NB4 (cell line): ENCODE measurements at places on chromosomes 3 and 15.

GRCh38 chr3:152383136-152383606, 114.4 kb downstream of the MBNL1 start:
- no peak for DNase-seq

DNA sequence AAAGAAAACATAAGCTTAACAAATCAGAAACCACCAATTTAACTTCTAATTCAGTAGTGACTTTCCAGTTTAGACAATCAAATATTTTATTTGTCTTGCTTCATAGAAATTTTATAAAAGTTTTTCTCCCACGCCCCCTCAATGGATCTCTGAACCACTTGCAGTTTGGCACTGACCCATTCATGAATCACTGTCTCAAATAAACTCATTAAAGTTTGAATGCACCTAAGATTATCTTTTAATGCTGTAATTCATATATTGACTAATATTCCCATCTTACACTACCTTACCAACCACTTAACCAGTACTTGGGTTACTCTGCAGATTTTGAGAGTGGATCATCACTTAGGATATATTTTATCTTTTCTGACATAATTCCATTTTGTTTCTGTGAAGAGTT, 880.2 kb downstream of the OTOL1 start:
- no peak for DNase-seq

- no peak for DNase-seq
Measured at GRCh38 chr15:59994888-59995557, 9.1 kb upstream of the FOXB1 start.

DNA sequence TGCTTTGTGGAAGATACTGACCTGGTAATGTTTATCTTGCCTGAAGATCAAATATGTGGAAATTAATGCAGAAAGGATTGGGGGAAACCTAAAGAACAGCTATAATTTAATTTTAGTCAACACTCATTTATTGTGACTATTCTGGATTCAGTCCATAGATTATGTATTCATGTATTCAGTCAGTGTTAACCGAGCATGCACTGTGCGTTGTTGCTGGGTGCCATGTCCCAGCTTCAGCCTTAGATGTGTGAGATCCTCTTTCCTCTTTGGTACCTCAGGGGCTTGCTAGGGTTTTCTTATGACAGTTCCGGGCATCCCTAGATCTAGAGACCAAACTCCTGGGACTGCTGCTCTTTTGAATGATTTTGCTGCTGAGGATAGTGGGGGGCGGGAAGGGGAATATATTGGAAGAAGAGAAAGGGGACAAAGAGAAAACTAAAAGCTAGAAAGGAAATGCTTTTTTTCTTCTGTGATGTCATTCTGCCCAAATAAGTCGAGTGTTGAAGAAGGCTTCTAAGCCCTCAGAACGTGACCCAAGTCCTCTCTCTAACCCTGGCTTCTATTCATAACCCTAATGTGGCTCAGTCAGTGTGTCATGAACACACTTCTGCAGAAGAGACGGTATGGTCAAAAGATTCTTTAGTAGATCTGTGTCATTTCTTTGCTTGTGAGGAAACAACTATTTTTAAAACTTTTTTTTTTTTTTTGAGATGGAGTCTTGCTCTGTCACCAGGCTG, 33.5 kb downstream of the STARD9 start:
- peak; percentile 8 for DNase-seq

- DNase-seq, result no peak
Measured at GRCh38 chr3:5123937-5124336, 1.8 kb downstream of the ARL8B start.

GRCh38 chr15:62878070-62878469, 164.5 kb upstream of the TPM1 start:
- DNase-seq, result no peak

DNA sequence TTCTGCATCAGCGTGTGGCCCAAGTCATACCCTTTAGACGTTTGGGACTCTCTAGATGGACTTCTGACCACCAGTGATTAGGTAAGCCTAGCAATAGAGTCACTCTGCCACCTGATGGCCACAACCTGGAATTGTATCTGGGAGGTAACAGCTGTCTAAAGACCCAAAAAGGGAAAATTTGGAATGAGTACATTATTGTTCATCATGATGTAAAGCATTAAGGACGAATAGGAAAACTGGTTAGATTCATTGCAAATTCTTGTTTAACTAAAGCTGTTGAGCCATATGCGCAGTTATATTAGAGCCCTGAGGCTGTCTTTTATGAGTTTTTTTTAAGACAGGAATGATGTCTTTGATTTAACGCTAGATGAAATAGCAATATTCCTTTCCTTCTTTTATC, 63.6 kb downstream of the FAM81A start:
- peak; percentile 58 for DNase-seq

GRCh38 chr15:100650685-100651084, 48.3 kb downstream of the ASB7 start:
- DNase-seq, result no peak

DNA sequence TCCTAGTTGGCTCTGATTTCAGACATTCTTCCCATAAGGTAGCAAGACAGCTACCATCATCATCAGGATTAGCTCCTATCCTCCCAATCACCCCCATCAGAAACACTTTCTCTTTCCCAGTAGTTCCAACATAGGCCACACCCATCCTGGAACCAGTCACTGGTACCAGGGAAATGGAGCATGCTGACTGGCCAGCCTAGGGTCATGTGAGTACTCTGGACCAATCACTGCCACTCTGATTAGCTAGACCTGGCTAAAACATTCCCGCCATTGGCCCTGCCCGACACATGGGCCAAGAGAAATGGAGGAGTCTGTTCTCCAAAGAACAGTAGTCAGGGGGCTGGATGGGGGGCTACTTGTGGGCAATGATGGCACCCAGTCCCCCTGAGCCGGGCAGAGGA, 12.4 kb downstream of the EFCC1 start:
- no peak for DNase-seq

DNA sequence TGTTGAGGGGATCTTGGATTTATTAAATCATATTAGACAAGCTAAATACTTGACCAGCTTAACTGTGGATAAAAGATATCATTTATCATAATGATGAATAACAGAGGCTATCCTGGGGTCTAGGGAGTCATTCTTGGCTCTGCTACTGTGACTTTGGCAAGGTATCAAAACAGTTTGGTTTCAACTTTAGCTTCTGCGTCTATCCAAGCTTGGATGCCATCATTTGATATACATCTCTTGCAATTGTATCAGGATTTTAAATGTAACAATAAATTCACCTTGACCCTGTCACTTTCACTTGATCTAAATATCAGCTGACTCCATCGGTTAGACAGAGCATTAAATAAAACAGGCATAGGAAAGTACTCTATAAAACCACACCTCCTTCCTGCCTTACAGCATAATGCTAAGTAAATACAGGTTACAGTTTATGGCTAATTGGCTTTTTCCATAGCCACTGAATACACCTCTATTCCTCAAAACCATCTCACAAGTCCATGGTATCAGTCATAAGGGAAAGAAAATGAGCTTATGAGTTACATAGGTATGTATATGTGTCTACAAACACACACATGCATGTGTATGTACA, 262.9 kb downstream of the CTNNB1 start:
- DNase-seq, result no peak

DNA sequence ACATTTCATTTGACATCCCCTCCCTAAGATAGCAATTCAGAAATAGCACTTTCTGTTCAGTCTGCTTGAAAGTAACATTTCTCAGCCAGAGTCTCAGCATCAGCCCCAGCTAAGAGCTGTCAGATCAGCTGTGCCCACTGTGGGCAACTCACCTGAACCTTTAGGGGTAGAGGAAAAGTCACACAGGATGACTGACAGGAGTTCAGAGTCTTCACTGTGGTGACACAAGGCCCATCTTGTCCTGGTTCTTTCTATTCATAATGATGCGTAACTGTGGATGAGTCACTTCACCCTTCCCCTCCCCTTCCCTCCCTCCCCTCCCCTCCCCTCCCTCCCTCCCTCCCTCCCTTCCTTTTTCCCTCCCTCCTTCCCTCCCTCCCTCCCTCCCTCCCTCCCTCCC, 96.1 kb upstream of the RASGRP1 start:
- DNase-seq, result no peak

- DNase-seq, result no peak
Measured at GRCh38 chr3:155385896-155386625, 92.6 kb upstream of the STRIT1 start.

DNA sequence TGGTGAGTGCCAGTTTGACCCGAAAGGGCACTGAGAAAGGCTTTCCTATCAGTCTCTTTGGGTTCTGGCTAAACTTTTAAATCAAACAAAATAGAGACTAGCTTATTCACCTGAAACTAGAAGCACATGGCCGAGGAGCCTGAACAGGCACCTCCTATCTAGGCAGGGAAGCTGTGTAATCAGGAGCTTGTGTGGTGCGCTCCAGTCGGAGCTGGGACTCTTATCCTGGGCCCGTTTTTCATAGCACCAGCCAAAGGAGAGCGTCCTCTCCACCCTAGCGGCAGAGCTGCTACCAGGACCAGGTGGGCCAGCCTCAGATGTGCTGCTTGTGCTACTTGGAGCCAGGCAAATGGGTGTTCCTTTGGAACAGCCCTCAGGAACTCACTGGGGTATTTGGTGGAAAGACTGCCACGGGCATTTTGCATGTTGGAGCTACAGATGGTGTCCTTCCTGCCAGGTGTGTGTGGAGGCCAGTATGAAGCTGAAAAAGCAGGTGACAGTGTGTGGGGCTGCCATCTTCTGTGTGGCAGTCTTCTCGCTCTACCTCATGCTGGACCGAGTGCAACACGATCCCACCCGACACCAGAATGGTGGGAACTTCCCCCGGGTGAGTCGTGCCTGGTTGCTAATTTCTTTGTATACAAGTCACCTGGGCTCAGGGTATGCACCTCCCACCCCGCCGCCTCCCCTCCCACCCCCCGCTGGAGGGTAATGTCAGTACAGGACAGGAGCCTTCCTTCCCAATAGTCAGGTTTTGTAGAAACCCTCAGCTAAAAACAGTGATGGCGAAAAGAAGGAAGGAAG, 833 bp downstream of the MAN2A2 start:
- DNase-seq, result peak; percentile 40
